ENCODE measurements at places on chromosomes 11 and 22.
A peak's percentile ranks its signal among the peaks of the same experiment; 100 is the strongest.

- DNase-seq = no peak
These were observed 366.0 kb upstream of the NARS2 start for GRCh38 chr11:78940500-78941225.

DNA sequence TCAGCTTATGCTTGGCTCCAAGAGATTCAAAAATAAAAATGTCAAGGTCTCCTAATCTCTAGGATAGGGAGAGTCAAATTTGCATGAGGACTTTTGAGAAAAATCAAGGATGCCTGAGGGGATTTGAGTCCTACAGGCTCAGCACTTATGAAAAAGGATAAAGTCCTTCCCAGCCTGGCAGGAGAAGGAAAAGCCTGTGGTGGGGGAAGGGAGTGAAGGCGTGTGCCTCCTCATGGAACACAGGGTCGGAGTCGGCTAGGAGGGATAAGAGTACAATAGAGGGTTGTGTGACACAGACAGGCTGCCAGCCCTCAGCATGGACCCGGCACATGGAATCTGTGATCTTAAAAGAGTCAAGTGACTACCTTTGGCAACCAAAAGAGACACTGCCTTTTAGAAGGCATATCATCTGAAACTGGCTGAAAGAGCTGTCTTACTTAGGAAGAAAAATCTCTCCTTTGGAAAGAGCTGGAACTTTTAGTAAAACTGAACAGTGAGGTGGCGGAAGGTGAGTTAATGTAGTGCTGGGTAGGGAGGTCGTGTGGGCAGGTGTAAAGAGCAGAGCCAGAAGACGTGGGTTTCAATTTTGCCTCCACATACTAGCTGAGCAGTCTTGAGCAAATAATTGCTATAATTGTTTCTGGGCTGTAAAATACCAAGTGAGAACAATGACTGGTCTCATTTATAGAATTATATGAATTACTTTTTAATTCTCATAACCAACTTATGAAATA, 58.8 kb upstream of the RDX start:
- peak; percentile 67 for DNase-seq

DNA sequence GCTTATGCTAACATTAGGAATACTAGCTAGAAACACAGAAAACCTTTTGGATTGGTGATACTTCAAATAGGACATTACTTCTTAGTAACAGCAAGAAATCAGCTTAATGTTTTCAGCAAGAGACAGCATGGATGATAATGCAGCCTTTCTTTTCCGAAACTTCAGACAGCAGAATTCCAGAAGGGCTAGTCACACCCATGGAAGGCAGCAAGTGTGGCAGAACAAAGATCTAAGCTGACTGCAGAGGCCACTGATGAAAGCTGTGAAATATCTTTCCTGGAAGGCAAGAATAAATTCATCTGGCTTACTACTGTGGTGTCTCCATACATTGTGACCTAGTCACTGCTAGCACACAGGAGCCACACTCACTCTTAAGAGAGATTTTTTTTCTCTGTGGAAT, 100.3 kb downstream of the CCDC83 start:
- no peak for DNase-seq

- peak; percentile 66 for DNase-seq
These were observed 129.1 kb downstream of the DCDC1 start for GRCh38 chr11:31240340-31240904.

- DNase-seq = no peak
These were observed 121.6 kb upstream of the SNX19 start for GRCh38 chr11:131037873-131038272.

DNA sequence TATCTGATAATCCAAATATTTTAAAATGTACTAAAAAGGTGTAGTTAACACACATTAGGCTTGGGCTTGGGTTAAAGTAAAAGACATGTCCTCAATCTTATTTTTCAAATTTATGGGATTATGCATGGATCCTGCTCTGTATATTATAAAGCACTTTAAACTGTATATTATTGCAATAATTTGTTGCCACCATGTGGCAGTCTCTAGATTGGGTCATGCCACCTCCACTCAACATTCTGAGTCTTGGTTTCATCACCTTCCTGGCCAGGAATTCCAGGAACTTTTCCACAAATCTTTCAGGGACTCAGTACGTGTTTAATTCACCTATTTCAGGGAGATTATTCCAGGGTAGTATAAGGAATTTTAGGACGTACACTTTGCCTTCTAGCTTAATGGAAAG, 695.5 kb downstream of the FAM181B start:
- no peak for DNase-seq

DNA sequence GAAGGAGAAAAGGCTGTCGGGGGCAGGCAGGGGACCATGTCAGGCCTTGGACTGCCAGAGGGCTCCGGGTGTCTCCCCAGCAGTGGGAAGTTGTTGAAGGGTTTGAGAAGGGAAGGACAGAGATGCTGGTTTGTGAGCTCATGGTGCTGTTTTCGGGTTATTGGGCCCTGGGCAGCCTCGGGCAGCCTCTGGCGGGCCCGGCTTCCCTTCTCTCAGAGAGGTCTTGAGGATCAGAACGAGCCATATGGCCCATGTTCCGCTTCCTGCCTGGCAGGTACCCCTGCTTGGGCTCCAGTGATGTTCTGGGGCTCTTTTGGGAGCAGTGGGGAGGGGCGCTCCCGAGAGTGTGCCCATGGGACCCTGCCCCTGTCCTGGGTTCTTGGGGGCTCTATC, 9.8 kb downstream of the MYRF start:
- no peak for DNase-seq

- peak; percentile 41 for DNase-seq
These were observed 36.9 kb downstream of the DGCR2 start for GRCh38 chr22:19085233-19085718.

DNA sequence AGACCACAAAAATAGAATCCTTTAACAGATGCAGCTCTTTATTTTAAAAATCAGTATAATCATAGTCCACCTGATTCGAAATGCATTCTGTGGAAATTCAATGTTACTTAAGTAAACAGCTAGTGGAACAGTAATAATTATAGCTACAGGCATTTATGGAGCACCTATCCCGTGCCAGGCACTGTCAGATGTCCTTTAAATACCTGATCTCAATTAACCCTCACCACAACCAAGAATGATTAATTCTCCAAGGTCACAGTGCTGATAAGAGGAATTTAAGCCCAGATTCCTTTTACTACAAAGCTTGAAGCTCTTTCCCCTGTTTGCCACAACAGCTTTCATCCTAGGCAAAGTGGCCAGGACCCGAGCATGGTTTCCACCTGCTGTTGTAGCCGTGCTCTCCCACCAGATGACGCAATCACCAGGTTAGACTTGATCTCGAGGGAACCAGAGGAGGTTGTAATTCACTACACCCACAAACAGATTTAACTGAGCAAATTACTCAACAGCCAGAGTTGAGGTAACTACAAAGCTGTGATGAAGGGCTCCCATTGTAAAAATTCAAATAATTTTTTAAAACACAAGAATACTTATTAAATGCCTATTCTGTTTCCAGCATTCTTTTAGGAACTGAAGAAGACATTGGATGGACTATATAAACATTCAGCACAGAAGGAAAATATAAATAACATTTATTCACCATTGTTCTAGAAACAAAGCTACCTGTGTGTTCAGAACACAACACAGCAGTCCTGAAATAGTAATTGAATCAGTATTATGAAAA, 10.3 kb downstream of the PRDM10 start:
- peak; percentile 78 for DNase-seq

GRCh38 chr22:45843986-45844385, 133.0 kb downstream of the WNT7B start:
- no peak for DNase-seq

GRCh38 chr11:22582151-22582410, 43.5 kb downstream of the FANCF start:
- DNase-seq = no peak

GRCh38 chr22:29291215-29291614, 15.2 kb upstream of the GAS2L1 start:
- no peak for DNase-seq

GRCh38 chr11:30197869-30198268, 32.9 kb upstream of the FSHB start:
- DNase-seq = no peak

DNA sequence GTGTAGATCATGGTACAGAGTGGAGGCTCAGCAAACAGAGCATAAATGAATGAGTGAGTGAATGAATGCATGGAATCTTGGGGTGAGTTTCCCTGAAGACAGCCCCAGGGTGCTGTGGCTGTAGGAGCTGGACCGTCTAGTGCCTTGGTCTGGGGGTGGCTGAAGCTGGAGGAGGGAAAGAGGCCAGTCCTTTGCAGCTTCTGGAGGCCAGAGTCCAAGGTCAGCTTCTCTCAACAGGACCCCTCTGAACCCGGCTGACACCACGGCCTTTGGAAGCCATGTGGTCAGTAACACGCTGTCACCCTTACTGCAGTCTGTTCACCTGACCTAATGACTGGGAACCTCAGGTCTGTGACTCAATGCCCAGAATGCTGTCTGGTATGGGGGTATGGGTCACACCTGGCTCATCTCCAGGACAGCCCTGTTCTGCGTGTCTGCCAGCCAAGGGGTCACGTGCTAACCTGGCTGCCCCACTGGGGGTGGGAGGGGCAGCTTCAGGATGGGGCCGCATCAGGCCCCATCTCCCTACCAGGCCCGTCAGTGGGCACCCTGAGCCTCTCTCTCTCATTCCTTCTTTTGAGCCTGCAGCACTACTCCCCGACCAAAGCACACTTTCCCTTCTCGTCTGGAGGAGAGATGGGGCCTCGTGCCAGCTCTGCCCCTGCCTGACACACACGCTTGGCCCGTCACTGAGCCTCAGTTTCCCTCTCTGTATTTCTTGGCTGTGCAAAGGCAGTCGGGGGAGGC, 24.1 kb upstream of the CHKA start:
- peak; percentile 58 for DNase-seq

DNA sequence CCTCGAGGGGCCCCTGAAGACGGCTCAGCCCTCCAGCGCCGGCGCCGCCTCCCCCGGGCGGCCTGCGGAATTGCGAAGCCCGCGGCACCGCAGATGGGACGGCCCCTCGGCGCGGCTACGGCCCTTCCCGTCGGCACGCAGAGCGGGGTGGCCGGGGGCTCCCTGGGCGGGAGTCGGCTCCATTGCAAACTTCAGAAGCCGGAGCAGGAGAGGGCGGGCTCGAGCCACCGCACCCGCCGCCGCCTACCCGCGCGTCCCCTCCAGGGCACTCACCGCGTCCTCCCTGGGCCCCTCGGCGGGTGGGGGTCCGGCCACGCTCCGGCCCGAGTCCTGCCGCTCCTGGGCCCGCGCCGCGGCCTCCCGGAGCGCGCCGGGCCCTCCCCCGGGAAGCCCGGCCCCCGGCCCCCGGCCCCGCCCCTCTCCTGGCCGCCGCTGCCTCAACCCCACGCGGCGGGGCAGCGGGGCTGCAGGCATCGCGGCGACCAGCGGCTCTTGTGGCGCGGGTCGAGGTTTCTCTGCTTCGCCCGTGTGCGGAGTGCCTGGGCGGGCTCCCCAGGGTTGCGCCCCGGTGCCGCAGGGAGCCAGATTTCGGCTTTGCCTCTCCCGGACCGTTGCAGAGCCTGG, at the start of gene PACSIN3:
PACSIN3 (minus strand) TSS at position 359 of the 624 bp plus-strand sequence. CDS start 3,707 bp downstream, outside the sequence.
- DNase-seq = peak; percentile 82

- DNase-seq = no peak
These were observed 27.5 kb downstream of the TXN2 start for GRCh38 chr22:36453855-36454378.

GRCh38 chr11:61793083-61793828, 545 bp downstream of the FEN1 start:
- no peak for DNase-seq

- DNase-seq = no peak
These were observed 10.3 kb upstream of the NAP1L4 start for GRCh38 chr11:3002351-3002861.

GRCh38 chr11:65355776-65356393, 1.3 kb downstream of the TIGD3 start:
- DNase-seq = no peak
